HS-27A (cell line): ENCODE measurements at places on chromosomes 5 and 9.

GRCh38 chr5:156401804-156402203 lies 74.8 kb downstream of the SGCD start:
- DNase-seq, result no peak

GRCh38 chr9:15936306-15936921 lies 383.6 kb downstream of the CCDC171 start:
- DNase-seq, result peak; percentile 27

DNA sequence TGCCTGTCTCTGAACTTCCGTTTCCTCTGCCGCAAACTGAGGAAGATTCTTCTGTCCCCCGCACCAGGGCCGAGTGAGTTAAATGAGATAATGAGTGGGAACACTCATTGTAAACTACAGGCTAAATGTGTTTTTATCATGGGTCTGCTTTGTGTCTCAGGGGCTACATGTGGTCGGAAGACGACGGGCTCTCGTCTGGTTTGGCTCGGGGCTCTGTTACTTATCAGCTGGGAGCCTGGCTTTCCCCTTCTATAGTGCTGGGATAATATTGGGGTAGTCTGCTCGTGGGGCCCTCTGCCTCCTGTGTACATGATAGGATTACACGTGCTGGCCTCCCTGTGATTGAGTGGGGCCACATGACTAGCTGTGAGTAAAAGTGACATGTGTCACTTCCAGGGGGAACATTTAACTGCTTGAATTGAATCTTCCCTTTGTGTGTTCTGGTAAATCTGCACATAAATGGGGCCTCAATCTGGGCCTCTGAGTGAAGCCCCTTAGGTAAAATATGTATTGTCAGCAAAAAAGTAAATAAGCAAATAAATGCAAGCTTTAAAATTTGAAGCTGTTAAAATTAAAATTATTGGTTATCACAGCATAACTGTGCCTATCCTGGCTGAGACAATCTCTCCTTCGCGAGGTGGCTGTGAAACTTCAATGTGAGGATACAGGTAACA lies 86.9 kb upstream of the SH3PXD2B start:
- DNase-seq, result no peak

GRCh38 chr9:97863314-97863713 lies 10.3 kb downstream of the FOXE1 start:
- DNase-seq, result no peak

DNA sequence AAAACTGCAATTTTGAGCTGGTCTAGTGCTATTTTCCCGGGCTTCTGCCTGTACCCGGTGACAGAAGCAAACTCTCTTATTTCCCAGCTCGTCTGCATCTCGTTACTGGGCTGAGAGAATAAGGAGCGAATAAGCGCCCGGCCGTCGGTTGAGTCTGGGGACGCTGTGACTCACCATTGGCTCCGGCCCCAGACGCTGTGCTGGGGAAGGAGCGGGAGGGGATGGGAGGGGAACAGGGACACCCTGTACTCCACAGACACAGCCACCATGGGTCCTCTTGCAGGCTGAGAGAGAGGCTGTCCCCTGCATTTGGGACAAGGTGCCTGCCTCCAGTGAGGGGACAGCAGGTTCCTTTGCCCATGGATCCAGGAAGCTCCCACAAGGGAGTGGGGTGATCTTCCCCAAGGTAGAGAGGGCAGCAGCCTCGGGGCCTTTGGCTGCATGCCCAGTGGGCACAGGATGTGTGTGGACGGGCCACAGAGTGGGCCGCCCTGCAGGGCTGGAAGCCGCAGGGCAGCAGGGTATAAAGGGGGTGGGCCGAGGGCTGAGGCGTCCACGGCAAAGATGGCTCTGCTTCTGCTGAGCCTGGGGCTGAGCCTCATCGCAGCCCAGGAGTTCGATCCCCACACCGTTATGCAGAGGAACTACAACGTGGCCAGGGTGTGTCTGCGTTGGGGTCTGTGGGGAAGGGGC lies at the start of gene LCN9:
Gene LCN9, plus strand, starts transcription at position 552 of the 693 bp plus-strand sequence. Its CDS starts 13 bp downstream, at position 565.
- no peak for DNase-seq
